Sigmoid colon (tissue), 7 donors: ENCODE measurements at places on chromosomes 2 and 18. TPM values are rescaled to one million over a fixed set of nuclear protein-coding genes. Genes with fewer than 3 reads are reported as not detected.

CYP26B1 gene
- 3.5 TPM for total RNA-seq

- no peaks in the 10 kb centered on the region for H3K4me1 ChIP-seq
- H3K27me3 ChIP-seq, result no peaks in the 10 kb centered on the region
- H3K4me3 ChIP-seq, result no peak overlapping the region
- H3K36me3 ChIP-seq, result no peaks in the 10 kb centered on the region
- no peak for DNase-seq
Measured at GRCh38 chr2:142926445-142926844, 49.0 kb downstream of the KYNU start.

DNA sequence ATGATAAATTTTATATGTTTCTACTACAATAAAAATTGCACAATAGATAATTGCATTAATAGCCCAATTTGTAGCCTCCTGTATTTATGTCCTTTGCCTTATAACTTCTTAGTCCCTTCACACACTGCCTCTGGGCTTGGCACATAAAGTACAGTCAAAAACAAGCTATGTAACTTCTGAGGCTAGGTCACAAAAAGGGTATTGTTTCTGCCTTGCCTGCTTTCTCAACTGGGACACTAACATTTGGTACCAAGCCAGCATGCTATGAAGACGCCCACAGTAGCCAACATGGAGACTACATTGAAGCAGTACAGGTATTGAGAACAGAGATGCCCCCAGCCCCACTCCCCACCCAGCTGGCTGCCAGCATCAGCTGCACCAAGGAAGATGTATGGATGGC lies 5.4 kb upstream of the SLC3A1 start:
- H3K27ac ChIP-seq, result no peak overlapping the region
- H3K4me1 ChIP-seq, result no peaks in the 10 kb centered on the region
- DNase-seq, result no peak
- no peaks in the 10 kb centered on the region for H3K27me3 ChIP-seq

TLX2 gene
- 1.6 TPM for total RNA-seq

DNA sequence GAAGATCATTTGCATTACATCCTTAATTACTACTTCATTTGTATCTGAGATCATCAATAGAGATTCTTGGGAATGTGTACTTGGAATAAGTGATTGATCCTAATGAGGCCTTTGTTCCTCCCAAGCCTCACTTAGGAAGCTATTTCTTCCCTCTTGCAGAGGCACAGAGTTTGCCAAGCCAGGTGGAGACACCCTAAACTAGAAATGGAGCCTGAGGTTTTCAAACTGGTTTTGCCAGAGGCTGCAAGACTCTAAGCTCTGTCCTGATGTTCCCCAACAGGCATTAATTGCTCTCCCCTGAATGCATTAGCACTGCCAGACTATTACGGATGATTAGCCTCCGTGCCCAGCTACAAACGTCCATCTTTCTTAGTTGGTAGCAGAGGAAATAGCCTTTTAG lies 125.2 kb upstream of the LGALSL start:
- no peak overlapping the region for H3K4me3 ChIP-seq
- peaks cover 32% of the 10 kb centered on the region for H3K4me1 ChIP-seq
- no peaks in the 10 kb centered on the region for H3K27me3 ChIP-seq
- no peak overlapping the region for H3K27ac ChIP-seq
- no peak for DNase-seq

DSG3 gene
- total RNA-seq, result not detected

DNA sequence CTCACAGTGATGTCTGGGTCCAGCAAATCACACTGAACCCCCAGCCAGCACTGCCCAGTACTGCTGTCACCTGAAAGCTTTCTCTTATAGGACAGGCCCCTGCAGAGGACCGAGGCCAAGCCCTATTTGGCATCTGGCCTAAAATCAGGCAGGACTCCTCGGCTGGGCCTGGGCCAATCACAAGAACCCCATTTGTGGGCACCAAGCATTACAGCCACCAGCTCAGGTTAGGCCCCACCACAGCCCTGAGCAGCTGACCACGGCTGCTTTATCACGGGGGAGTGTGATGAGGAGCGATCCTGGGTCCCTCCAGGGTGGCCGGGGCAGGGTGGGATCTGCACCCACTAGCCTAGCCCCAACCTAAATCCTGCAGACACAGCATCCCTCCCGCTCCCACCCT lies 8.2 kb downstream of the BIN1 start:
- peak; percentile 63 for DNase-seq
- H3K27me3 ChIP-seq, result no peaks in the 10 kb centered on the region
- peaks cover 55% of the 10 kb centered on the region for H3K4me1 ChIP-seq
- H3K36me3 ChIP-seq, result no peaks in the 10 kb centered on the region

DNA sequence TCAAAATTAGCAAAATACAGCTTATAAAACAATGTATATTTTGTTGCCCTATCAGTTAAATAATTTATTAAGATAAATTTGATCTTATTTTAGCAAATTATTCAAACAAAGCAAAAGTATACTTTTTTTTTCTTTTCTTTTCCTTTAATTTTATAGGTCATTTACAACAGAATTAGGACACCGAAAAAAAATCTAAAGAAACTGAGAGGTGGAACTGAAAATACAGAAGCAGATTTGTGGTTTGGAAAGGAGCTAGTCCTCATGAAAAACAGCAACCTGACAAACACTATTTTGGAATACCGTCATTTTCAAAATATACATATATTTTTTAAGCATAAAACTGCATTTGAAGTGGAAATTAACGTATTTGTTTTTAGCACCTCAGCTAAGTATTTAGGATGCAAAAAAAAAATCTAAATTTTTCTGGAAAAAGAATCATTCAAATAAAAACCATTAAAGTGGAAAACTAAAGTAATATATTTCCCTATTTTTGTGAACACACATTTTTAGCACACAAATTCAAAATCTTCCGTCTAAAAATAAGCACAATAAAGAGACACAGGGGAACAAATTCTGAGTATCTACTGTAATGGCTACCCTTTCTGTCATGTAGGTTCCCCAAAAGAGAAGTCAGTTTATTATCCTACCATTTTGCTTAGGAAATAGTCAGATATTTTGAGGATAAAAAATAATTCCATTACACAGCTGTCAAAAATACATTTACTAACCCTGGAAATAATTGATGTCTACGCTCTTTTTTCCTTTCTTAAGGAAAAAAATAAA lies 2.7 kb downstream of the CCDC88A start:
- H3K27ac ChIP-seq, result no peak overlapping the region
- peaks cover 6% of the 10 kb centered on the region for H3K36me3 ChIP-seq
- no peaks in the 10 kb centered on the region for H3K27me3 ChIP-seq
- no peak overlapping the region for H3K4me3 ChIP-seq
- H3K4me1 ChIP-seq, result peaks cover 27% of the 10 kb centered on the region
- no peak for DNase-seq

- peaks cover 26% of the 10 kb centered on the region for H3K4me1 ChIP-seq
- H3K36me3 ChIP-seq, result no peaks in the 10 kb centered on the region
- H3K4me3 ChIP-seq, result peak overlapping the region; percentile 34
- peak overlapping the region; percentile 55 for H3K27ac ChIP-seq
- peak; percentile 85 for DNase-seq
- peaks cover 46% of the 10 kb centered on the region for H3K27me3 ChIP-seq
Measured at GRCh38 chr18:2905854-2906703, 59.3 kb downstream of the EMILIN2 start.
